ENCODE measurements at places on chromosomes 5 and 9.

DNA sequence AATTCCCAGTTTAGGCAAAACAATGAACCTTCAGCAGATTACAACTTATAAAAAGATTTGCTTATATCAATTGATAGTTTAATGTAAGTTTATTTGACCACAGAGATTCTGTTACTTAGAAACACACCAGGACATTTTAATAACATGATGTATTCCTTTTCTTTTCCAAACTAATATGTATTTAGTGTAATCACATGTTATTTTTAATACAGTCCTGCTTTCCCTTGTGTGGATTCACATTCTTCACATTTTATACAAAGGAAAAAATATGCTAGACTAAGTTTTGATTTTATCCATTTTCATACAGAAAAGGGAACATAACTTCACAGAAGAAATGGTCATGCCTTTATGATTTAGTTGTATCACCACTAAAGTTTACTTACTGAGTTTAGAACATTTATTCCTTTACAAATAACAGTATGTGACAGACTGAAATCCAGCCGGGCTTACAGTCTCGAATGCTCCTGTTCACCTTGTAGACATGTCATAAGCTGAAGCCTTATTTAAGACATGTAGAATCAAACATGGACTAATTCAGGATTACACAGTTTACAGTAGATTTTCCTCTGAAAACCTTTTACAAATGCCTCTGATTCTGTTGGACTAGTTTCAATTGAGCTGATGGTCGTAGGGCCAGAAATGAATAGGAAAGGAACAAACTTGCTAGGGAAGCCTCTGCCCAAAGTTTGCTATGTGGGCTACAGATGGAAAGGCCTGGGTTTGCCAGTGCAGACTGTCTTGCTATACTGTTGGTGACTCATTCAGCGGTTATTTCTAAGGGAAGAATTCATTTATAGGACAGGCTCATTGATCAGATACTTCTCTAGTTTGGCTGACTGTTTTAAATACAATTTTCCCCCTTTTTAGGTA is 6.6 kb upstream of the ASPN start:
- no peak for DNase-seq

GRCh38 chr5:16666883-16667398 is 50.1 kb upstream of the RETREG1 start:
- no peak for DNase-seq

GRCh38 chr5:65326922-65327321 is 154.8 kb downstream of the ADAMTS6 start:
- no peak for DNase-seq

GRCh38 chr5:179288101-179288808 is 57.0 kb downstream of the ADAMTS2 start:
- DNase-seq, result no peak

- DNase-seq, result no peak
Observed at GRCh38 chr5:168874713-168875380, 295.7 kb upstream of the PANK3 start.

DNA sequence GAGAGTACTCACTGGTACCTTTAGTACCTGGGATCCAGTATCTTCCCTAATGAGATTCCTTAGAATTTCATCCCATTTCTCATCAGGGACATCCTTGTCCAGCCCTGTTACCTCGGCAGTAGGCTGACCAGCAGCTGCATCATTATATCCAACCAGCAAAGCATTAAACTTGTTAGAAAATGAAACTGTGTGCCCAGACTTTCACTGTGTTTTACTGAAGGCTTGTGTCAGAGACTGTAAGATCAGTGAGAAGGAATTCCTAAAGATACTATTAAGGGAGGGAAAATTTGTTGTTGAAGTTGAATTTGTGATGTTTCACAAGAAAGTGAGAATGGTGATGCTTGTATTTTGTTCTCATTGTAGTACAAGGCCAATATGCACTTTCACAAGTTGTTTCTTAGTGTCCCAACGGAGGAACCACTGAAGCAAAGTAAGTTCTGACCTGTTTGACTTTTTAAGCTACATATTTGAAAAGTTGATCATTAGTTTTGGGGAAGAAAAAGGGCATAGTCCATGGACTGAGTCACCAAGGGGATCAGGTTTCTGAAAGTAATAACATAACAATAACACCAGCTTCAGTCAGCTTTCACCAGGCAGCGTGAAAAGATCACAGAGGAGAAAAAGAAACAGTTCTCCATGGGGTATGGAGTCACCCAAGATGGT is 48.8 kb downstream of the GRAMD2B start:
- no peak for DNase-seq

DNA sequence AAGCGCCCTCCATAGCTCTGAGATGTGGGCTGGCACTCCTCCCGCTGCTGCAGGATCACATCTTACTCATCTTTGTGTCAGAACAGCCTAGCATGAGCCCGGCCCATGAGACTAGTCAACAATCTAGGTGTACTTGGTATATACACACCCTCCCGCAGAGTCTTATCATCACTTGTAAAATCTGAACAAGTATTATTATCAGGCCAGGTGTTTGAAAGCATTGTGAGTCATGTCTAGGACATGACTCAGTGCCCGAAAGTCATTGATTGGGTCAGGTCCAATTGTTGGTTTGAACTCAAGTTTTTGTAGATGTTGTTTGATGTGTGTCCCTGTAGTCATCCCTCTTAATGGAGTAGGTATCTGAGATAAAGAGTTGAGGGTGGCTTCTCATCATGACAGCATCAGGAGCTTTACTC is 108.7 kb downstream of the CFAP90 start:
- no peak for DNase-seq

DNA sequence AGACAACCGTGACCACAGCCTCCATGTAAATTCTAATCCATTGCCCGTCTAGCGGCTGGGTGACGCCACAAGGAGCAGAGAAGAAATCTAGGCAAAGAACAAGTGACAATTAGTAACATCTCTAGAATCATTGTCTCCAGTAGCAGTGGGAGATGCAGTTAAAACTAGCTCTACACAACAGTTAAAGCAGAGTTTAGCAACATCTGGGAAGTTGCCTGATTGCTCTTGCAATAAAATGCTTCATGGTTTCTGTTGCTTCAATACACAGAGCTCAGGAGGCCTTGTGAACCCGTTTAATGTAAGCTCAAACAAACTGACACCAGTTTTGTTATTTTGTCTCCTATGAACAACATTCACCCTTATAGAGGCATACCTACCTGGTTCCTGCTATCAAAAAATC is 369.8 kb upstream of the PDE4D start:
- DNase-seq, result no peak

- no peak for DNase-seq
Observed at GRCh38 chr9:131277287-131277909, 1.1 kb upstream of the FAM78A start.

- DNase-seq, result no peak
Observed at GRCh38 chr5:67774267-67774552, 441.3 kb upstream of the PIK3R1 start.

GRCh38 chr5:107778647-107779046 is 107.9 kb upstream of the EFNA5 start:
- DNase-seq, result no peak

DNA sequence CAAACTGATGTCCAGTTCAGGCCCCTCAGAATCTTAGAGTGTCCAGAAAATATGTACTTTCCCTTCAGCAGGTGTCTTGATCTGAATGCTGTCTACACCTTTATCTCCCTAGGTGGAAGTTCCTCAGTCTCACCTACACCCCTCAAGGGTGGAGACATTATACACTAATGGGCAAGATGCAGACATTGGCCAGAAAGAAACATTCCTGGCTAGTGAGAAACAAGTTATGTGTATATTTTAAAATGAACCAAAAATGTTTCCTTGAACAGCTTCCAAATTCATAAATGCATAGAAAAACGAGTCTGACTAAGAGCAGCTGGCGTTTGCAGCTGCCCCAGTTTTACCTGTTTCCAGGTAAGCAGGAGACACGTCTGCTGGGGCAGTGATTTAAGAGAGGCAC is 140.5 kb upstream of the IRX4 start:
- no peak for DNase-seq

- DNase-seq, result no peak
Observed at GRCh38 chr9:36575411-36575882, 2.8 kb downstream of the MELK start.

- DNase-seq, result no peak
Observed at GRCh38 chr5:83524991-83525390, 53.4 kb downstream of the VCAN start.

DNA sequence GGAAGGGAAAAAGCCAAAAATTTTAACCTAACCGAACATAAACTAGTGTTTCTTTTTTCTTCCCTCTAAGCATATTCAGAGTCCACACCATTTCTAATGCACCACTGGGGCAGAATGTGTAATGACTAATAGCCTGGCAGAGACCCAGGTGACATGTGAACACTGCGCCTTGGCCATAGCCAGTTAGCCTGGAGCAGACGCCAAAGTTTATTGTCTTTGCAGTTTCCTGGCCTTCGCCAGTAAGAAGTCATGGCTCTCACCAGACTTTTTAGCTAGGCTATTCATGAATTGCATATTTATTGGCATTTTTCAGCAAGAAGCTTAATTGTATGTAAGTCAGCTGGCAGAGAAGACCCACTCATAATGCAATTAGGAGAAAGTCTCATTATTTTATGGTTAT is 182.8 kb upstream of the SLC27A6 start:
- no peak for DNase-seq

GRCh38 chr9:134230092-134230941 is 66.0 kb upstream of the RNU6ATAC start:
- DNase-seq, result no peak

GRCh38 chr9:122058709-122059108 is 34.4 kb downstream of the TTLL11 start:
- DNase-seq, result no peak

DNA sequence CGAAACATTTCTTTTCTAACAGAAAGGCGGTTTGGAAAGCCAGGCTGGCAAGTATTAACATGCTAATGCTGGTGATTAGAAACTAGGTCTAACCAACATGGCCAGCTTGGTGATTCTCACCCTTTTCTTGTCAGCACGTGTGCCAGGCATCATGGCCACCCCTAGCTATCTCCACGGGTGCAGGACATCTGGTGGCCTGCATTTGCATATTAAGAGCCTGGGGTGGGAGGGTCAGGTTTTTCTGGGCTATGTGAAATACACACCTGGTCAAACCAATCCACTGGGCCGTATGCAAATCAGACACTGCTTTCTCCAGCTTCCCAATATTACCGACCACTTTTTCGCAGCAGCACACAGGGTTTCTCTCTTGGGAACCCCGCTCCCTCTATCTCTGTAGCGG is 612.1 kb downstream of the PTPRD start:
- DNase-seq, result no peak

DNA sequence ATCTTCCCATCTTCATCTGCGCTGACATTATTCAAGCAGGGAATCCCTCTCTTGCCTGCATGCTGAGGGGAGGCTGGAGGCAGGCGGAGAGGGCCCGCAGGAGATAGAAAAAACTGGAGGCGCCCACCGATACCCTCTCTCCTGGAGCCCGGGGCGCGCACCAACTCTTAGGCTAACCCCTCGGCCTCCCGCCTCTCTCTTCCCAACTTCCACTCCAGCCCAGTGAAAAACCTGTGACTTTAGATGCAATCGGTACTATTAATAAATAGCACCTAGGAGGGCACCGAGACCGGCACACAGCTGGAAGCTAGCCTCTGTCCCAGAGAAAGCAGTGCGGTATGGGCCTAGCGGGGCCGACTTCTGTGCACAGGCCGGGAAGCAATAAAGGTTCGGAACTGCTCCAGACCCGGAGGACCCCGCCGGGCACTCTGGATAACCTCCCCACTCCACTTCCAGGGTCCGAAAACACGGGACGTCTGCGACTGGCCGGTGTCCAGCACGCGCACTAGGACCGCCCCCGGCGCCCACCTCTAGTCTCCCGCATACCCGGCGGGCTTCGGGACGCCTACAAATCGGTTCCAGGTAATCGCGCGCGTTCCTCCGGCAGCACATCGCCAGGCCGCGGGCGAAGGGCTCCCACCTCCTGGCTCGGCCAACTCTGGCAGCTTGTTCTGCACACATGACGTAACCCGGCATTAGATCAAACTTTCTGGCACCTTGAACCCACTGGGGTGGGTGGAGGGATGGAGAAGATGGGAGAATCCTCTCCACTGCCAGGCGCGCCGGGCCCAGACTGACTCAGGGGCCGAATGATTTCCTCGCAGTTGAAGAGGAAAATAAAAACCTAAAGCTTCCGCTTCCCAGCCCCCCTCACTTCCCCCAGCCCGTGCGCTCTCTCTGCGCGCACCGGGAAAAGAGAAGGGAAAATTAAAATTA is 1.4 kb downstream of the EFNA5 start:
- no peak for DNase-seq

GRCh38 chr5:56170557-56170956 is 62.6 kb downstream of the ANKRD55 start:
- DNase-seq, result no peak

DNA sequence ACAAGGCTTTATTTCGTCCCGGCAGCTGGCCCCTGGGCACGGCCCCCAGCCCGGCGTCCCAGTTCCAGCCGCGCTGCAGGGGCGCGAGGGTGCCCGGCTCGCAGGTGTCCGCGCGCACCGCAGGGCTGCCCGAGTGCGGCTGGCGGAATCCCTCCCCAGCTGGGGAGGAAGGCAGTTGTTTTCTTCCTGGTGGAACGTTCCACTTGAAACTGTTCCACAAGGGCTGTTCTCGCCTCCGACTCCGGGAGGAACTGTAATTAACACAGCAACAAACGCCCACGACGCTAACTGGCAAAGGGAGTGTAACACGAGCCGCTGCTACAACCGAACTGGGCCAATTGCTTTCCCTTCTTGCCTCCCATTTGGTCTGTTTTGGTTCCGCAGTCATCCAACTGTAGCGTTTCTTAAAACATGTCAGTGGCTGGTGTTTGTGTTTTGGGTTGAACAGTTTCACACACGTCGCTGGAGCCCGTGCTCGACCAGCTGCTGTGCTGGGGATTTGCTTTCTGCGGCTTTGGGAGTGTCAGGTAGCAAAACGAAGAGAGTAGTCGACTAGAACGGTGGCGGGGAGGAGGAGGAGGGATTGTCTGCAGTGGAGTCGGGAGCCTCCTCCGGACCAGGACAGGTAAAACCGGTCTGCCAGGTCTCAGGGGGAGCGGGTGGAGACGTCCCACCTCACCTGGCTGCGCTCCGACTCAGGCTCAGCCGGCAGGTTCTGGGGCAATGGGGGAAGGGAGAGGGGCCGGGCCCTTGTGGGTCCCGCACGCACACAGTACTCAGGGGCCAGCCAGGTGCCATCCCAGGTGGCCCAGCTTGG is 131.6 kb upstream of the NIPBL start:
- no peak for DNase-seq

GRCh38 chr9:134670042-134670525 is 28.5 kb downstream of the COL5A1 start:
- DNase-seq, result no peak

- no peak for DNase-seq
Observed at GRCh38 chr5:88251048-88251711, 17.5 kb downstream of the TMEM161B start.

GRCh38 chr5:89034588-89034987 is 151.6 kb upstream of the MEF2C start:
- DNase-seq, result no peak

GRCh38 chr5:121681229-121681855 is 170.3 kb upstream of the FTMT start:
- no peak for DNase-seq

GRCh38 chr9:135422341-135422944 is 57.1 kb upstream of the PPP1R26 start:
- no peak for DNase-seq

DNA sequence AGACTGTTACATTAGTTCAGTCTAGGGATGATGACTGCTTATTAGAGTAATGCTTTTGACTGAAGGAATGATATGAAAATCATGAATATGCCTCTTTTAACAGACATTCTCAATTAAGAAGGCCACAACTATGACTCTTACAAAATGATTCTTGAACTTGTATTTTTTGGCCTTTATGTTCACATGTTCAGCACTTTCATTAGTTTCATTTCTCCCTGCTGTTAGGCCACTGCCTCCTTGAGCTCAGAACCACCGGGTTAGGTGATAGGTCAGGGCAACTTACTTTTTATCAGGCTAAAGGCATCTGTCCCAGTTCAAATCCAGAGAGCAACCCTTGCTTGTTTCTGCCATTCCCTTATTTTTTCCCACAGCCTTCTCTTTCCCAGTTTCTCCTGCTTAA is 235.2 kb upstream of the ELL2 start:
- no peak for DNase-seq

Measured in activated CD4-positive, alpha-beta T cell treated with anti-CD3 and anti-CD28 coated beads for 24 hours (primary cell).